ENCODE measurements at places on chromosomes 3 and 15.

DNA sequence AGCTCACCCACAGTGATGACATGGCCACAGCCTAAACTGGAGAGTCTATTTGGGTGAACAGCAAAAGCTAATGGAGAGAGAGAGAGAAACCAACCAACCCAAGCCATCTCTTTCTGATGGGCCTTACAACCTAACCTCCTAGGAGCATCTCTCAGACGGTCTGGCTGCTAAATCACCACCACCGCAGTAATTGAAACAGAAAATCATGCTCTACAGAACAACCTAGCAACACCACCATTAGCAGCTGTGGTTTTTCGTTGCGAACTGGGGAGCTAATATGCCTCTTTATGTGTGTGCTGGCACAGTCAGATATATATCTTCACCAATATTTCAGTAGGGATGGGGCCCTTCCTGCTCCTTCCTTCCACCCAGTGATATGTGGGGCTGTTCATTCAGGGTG is 166.9 kb upstream of the PROK2 start:
- DNase-seq = no peak

GRCh38 chr3:193240850-193241706 is at the start of gene PLAAT1:
TSS of gene PLAAT1 (plus strand) at chr3:193241222. CDS start at chr3:193255651, 14,429 bp downstream.
- DNase-seq = peak; percentile 94

DNA sequence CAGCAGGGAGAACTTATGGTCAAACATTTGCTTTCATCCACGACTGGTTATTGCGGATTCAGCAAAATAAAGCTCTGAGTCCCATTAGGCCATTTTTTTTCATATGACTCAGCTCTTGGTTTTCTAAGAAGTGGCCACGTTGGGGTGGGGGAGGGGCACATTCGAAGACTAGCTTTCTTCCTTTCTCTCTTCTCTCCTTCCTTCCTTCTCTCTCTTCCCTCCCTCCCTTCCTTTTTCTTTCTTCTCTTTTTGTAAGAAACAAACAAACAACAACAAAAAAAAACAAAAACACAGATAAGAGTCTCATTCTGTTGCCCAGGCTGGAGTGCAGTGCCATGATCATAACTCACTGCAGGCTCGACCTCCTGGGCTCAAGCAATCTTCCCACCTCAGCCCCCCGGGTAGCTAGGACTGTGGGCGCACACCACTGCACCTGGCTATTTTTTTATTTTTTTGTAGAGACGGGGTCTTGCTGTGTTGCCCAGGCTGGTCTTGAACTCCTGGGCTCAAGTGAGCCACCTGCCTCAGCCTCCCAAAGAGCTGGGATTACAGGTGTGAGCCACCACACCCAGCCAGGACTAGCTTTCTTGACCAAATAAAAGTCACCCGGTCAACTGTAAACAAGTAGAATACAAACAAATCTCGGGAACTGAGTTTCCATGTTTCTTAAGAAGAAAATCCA is 41.6 kb downstream of the ABCC5 start:
- DNase-seq = no peak

GRCh38 chr3:71317749-71318457 is 265.6 kb downstream of the FOXP1 start:
- DNase-seq = no peak

- no peak for DNase-seq
Observed at GRCh38 chr3:30878862-30879261, 15.6 kb downstream of the GADL1 start.

GRCh38 chr3:18987862-18988447 is 160.4 kb upstream of the KCNH8 start:
- no peak for DNase-seq

DNA sequence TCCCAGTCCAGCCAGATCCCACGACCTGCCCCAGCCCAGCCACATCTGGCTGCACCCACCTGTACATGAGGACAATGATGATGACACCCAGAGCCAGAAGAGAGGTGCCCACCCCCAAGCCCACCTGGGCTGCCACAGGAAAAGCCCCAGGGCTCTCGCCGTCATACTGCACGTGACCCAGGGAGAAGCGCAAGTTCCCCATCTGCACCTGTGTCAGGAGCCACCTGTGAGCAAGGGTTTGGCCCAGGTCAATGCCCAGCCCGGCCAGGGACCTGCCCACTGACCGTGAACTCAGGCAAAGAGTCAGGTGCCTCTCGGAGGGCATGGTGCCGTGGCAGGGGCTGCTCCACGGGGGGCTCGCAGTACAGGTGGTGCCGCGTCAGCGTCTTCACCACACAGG is 16.3 kb downstream of the PLXNB1 start:
- no peak for DNase-seq

DNA sequence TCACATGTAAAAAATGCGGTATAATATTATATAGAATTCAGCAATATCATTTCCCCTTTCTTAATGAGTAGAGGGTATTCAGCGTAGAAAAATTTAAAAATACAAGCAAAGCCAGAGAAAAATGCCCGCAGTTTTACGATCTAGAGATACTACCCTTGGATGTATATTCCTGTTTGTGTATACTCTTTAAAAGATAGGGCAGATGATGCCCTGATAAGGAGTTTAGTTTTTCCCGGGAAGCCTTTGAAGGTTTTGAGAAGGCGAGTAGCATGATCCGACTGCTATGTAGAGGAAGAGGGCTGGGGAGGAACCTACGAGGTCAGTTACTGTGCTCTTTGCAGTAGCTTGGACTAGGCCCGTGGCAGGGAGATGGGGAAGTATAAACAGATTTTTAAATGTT is 1.2 kb downstream of the YEATS2 start:
- peak; percentile 32 for DNase-seq

- DNase-seq = no peak
Observed at GRCh38 chr3:41674449-41674848, 287.5 kb downstream of the ULK4 start.

- DNase-seq = no peak
Observed at GRCh38 chr3:56761023-56761422, 40.7 kb downstream of the ARHGEF3 start.

DNA sequence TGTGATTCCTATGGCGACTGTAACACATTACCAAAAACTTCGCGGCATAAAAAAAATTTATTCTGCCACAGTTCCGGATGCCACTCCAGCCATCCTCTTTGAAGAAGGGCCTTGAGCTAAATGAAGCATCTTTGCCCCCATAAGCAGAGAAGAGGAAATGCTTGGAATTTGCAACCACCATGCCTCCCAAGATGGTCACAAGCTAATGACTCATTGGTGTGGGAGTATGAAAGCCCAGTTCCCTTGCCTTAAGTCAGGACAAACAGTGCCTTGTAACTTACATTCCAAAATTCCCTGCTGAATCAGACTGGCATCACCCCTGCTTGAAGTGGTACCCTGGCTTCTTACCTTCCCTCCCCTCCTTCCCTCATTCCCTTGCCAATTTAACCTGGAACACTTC is 1077.4 kb downstream of the EPHA3 start:
- DNase-seq = no peak
